ENCODE measurements at places on chromosomes 2 and 18.

DNA sequence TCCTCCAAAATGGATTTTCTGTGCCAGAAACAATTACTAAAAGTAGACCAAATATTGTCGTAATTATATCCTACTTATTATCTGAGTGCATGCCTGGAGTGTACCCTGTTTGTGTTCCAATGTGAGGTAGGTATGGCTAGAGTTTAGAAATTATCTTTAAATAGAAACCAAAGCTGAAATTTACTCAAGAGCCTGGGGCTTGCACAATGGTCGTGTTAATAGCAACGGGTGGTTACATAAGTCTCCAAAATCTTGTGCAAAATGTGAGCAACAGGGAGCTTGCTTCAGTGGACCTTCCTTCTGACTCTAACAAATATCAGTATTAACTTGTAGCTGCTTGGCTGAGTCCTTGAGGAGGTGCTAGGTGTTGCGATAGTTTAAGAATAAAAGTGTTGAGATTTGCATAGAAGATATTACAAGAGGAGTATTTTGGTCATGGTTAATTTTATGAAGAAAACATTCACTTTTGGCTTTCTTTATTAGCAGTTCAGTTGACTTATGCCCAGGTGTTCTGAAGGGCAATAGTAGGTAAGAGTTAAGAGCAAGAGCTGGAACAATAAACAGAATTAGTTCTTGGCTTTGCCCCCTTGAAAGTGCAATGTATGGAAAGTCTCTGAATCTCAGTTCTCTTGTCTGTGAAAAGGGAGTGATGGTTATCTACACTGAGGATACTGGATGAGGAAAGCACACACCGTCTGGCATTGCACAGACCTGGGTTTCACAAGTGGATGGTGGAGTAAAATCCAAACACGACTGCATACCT is 4.6 kb downstream of the CXCR4 start:
- DNase-seq = no peak

DNA sequence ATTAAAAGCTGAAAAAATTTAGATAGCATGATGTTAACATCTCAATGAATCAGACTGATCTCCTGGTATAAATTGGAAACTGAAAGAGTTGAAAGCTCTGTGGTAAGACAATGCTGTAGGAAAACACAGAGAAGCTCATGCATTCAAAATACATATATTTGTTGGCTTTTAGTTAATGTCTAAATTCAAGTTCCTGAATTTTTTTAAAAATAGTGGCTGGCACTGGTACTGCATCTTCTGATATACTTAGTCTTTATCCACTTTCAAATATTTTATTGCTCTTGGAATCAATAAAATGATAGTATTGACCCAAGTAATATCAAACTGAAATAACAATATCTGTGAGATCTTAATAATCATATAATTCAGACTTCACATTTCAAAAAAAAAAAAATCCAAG is 151.4 kb upstream of the FIGN start:
- DNase-seq = no peak

DNA sequence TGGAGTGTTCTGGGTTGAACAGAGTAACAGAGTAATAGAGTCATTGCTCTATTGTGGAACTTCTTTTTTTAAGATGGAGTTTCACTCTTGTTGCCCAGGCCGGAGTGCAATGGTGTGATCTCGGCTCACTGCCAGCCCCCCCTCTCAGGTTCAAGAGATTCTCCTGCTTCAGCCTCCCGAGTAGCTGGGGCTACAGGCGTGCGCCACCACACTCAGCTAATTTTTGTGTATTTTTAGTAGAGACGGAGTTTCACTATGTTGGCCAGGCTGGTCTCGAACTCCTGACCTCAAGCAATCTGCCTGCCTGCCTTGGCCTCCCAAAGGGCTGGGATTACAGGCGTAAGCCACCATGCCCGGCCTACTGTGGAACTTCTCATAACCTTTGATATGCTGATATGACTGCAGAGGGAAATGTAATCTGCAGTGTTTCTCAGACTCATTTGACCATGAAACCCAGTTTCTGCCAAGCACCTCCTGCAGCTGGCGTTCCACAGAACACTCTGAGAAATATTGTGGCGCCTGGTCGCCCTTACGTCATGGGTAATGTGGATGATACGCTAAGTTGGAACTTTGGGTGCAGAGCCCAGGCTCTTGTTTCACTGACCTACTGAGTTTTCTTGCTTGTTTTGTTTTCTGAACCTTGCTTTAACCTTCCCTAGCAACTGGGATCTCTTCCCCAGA is 213.8 kb downstream of the BCL2 start:
- no peak for DNase-seq

DNA sequence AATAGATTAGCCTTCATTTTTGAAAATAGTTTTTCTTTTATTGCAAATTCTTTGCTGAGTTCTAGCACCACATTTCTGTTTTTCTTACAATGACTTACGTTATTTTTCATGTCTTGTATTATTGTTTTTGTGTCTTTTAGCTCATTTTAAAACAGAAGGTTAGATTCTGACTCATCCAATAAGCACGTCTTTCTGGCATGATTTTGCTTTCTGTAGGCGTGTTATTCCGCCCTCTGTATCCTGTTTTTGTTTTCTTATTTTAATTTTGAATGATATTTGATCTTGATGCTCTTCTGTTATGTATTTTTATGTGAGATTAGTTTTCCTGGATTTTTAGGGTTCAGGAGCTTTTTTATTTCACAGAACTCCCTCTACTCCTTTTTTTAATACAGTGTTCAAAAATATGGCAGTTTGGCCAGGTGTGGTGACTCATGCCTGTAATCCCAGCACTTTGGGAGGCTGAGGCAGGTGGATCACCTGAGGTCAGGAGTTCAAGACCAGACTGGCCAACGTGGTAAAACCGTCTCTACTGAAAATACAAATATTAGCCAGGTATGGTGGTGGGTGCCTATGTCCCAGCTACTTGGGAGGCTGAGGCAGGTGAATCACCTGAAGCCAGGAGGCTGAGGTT is 145.0 kb downstream of the CLIP4 start:
- DNase-seq = no peak

GRCh38 chr2:226020176-226020575 is 620.7 kb downstream of the NYAP2 start:
- no peak for DNase-seq

- DNase-seq = no peak
Observed at GRCh38 chr18:70848329-70848728, 559.5 kb downstream of the SOCS6 start.

DNA sequence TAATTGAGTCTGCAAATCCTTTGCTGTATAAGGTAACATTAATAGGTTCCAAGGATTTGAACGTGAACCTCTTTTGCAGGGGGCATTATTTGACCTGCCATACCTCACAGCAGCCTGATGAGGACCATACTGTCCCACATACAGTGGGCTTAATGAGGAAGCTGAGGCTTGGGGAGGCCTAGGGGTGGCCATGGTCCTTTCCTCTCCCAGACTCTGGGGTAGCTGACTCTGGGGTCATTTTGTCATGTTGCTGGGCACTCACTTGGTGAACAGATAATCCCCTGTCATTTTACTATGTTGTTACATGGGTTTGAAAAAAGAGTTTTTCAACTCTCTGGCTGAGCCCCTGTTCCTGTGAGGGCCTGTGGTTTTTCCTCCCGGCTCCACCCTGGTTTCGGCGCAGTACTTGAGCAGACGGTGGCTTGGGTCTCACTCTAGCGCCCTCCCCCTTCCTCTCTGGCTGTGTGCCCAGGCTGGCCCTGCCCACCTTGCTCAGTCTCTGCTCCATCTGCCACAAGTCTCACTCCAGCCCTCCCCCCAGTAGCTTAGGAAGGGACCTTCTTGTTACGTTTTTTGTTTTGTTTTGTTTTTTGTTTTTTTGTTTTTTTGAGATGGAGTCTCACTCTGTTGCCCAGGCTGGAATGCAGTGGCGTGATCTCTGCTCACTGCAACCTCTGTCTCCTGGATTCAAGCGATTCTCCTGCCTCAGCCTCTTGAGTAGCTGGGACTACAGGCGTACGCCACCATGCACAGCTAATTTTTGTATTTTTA is 21.0 kb downstream of the INPP4A start:
- DNase-seq = peak; percentile 36

- DNase-seq = no peak
Observed at GRCh38 chr18:80225685-80226084, 21.6 kb downstream of the PARD6G start.

DNA sequence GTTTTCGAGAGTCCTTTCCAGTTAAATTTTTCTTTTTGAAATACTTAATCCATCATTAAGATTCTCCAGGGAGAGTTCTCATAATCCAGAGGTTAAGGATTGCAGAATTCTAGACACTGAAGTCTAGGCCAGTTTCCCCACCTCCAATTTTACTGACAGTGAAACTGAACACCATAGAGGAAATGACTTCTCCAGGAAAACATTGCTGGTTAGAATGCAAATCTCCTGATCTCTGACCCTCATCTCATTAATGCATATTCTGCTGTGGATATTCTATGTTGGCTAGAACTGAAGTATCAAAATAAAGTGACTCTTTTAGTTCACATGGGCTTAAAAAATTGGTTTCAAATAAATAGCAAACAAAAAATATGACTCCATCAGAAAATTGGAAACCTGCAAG is 105.8 kb upstream of the UGP2 start:
- no peak for DNase-seq

DNA sequence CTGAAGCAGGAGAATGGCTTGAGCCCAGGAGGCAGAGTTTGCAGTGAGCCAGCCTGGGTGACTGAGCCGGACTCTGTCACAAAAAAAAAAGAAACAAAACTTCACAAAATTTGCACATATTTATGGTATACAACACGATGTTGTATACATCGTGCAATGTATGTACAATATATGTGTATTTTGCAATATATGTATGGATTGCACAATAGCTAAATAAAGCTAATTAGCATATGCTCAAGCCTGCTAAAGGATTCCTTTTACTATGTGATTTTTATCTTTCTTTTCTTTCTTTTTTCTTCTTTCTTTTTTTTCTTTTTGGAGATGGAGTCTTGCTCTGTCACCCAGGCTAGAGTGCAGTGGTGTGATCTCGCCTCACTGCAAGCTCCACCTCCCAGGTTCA is 368.0 kb upstream of the FAM98A start:
- no peak for DNase-seq

GRCh38 chr2:216679658-216680024 is 15.7 kb downstream of the IGFBP5 start:
- DNase-seq = no peak

GRCh38 chr2:126208266-126208665 is 447.7 kb upstream of the GYPC start:
- DNase-seq = no peak

DNA sequence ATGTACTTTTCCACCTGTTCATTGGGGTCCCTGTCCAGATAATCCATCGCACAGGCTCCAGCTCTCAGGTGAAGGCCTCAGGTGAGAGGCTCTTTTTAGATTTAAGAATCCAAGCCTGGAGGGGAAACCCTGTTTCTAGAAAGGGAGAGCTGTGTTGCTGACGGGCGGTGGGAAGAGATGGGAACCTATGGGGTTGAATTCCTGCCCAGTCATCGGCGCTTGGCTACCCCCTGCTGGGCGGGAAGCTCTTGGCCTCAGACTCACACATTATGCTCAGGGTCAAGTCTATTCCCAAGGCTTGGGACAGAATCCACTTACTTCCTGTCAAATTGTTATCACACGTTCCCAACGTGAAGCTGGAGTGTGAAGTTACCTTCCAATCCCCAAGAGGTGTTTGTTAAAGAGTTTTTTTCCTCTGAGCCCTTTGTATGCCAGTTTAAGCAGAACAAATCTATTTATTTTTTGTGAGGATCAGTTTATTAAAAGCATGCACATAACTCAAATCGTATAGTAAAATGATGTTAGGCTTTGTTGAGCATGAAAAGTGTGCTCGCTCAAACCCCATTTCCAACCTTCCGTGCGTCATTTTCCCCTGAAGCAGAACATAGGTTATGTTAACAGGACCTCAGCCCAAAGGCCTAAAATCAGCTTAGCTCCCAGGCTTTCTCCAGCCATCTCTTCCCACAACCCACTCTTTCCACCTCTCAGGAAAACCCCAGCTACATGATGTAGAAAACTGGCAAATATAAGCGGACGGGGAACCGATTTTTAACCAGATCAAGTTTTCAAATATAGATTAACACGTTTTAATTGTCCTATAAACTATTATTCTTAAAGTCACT is 181.7 kb upstream of the ETAA1 start:
- DNase-seq = peak; percentile 36

DNA sequence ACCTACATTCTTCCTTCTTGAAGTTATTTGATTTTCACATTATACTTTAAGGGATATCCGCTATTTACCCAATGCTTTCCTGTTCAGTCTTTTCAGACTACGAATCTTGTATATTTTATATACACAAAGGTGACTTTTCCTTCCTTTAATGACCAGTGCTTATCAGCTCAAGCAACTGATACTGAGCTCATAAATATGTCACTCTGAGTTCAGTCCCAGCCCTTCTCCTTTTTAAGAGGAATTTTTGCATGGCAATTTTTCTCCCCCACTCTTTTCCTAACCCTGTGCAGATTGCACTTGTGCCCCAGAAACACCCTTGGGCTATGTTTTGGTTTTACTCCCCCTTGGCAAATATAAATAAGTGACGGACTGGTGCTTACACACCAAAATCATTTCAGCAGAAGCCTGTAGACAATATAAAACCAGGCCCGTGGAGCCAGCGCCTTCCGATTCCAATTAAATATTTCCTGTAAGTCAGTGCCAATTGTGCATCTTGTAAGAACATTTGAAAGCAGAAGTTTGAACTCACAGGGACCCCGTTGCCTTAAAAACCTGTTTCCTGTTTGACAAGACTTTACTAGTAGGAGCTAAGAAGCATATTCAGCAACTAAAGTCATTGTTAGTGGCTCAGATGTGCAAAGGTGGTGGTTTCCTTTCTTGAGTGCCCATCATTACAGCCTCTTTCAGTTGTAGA is 66.3 kb upstream of the GATA6 start:
- no peak for DNase-seq

- DNase-seq = no peak
Observed at GRCh38 chr2:101900375-101900774, 91.4 kb upstream of the IL1R2 start.

- no peak for DNase-seq
Observed at GRCh38 chr2:43019025-43019367, 207.4 kb downstream of the ZFP36L2 start.

DNA sequence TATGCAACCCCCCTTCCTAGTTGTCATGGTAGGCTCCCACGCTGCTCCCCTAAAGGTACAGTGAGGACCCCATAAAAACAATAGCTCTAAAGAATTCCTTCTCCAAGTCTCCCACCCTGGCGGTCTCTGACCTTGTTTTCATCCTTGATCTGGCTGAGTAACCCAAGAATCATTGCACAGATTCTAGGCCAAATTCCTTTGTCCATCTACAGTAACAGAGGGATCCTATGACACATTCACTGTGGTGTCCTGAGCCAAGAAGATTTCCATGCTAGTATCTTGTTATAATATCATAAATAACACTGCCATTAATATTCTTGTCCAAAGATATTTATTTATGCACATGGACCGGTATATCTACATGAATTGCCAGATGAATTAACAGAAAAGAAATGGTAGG is 240.2 kb downstream of the CYP26B1 start:
- no peak for DNase-seq

GRCh38 chr18:59927246-59927825 is 27.5 kb downstream of the PMAIP1 start:
- DNase-seq = no peak

DNA sequence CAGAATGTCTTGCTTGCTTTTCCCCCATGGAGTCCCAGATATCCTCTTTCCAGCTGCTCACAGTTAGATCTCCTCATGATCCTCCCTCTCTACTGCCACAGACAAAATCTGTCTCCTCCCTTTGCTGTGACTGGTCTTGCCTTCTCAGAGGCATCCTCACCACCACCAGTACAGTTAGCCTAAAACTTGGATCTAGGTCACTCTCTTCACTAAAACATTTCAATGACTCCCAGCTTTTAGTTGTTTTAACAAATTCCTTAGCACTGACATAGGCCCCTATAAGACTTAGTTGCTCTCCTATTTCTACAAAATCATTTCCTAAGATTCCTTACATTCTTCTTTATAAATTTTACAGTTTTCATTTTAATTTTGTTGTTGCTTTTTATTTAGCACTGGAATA is 734.2 kb upstream of the CHAC2 start:
- peak; percentile 51 for DNase-seq

- DNase-seq = no peak
Observed at GRCh38 chr2:119126650-119127049, 31.9 kb downstream of the C1QL2 start.
